ENCODE measurements at places on chromosomes 2 and 18.
A peak's percentile ranks its signal among the peaks of the same experiment; 100 is the strongest.

- no peak for DNase-seq
Observed at GRCh38 chr18:12246849-12247808, 7.0 kb upstream of the CIDEA start.

DNA sequence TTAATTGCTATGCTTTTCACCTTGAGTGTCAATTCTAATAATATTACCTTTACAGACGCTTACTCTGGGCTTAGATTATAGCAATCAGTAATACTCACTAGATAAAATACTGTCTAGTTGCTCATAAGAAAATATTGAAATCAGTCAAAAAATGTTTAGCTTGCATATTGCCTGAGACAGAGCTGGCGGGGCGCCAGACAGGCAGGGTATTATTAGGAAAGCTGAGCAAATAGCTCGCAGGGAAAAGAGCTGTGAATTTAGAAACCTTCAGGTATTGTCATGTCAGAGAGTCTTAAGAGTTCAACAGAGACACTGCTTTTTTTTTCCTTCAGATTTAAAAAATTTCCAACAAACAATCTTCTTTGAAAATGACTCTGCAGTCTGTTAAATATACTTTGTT lies 118.4 kb downstream of the MEIS1 start:
- no peak for DNase-seq

GRCh38 chr2:39380525-39381150 lies 56.4 kb downstream of the MAP4K3 start:
- no peak for DNase-seq

- DNase-seq, result no peak
Observed at GRCh38 chr18:43680096-43680495, 402.8 kb upstream of the SYT4 start.

- no peak for DNase-seq
Observed at GRCh38 chr2:150495993-150496627, 8.6 kb upstream of the RND3 start.

DNA sequence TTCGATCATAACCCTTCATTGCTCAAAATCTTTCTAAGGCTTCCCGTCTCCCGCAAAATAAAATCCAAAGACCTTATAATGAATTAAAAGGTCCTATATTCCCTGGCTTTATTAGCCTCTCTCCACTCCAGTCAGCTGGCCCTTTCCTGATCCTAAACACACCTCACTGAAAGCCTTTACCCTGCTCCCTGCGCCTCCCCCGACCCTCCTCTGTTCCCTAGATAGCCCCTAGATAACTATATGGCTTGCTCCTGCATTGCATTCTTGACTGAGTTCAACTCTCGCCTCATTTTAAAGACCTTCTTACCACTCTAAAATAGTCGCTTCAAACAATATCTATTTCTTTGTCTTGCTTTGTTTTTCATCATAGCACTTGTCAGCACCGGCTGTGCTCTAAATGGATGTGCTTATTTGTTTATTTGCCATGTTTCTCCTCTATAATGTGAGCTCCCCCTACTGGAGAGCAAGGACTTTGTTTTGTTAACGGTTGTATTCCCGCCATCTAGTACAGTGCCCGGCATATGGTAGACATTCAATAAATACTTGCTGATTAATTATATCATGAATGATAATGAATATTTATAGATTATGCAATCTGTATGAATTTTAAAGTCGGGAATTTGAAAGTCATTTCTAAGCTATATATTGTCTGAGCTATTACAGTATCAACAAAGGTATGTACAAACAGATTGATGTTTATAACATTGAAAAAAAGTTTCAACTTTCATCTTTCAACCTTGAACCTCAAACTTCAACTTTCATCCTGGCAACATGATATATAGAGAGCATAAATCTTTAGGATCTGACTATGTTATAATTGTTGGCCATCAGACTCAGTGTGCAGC lies 32.4 kb upstream of the VIT start:
- DNase-seq, result no peak

DNA sequence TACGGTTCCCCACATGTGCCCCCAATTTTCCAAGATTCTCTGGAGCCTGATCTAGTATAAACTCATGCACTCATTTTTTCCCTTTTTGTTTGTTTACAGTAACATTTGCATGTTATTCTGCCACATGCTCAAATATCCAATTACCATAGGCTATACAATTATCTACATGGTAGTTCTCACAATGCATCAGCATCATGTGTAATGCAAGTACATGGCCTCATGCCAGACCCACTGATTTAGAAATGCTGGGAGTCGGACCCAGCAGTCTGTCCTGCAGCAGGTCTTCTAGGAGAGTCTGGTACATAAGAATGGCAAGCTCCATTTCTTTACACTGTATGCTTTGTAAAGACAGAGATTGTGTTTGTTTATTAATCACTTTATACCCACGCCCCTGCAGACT lies 107.7 kb downstream of the CBLN2 start:
- DNase-seq, result no peak

- no peak for DNase-seq
Observed at GRCh38 chr2:218927422-218927821, 32.0 kb upstream of the CDK5R2 start.

GRCh38 chr2:231687133-231687852 lies 21.0 kb upstream of the PTMA start:
- peak; percentile 45 for DNase-seq

GRCh38 chr18:79658366-79658765 lies 21.2 kb upstream of the CTDP1 start:
- DNase-seq, result no peak

- DNase-seq, result no peak
Observed at GRCh38 chr18:59481436-59481835, 122.4 kb upstream of the LMAN1 start.

GRCh38 chr2:103135679-103136078 lies 373.8 kb downstream of the TMEM182 start:
- DNase-seq, result no peak

- DNase-seq, result no peak
Observed at GRCh38 chr2:25304826-25305596, 36.7 kb downstream of the DNMT3A start.

DNA sequence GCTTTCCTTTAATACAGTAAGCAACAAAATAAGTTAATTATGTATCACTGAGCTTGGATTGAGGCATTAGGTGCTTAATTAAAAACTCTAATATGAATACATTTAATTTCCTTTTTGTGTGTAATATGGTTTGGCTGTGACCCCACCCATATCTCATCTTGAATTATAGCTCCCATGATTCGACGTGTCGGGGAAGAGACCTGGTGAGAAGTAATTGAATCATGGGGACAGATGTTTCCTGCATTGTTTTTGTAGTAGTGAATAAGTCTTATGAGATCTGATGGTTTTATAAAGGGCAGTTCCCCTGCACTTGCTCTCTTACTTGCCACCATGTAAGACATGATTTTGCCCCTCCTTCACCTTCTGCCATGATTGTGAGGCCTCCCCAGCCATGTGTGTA lies 325.4 kb upstream of the CDH7 start:
- no peak for DNase-seq

DNA sequence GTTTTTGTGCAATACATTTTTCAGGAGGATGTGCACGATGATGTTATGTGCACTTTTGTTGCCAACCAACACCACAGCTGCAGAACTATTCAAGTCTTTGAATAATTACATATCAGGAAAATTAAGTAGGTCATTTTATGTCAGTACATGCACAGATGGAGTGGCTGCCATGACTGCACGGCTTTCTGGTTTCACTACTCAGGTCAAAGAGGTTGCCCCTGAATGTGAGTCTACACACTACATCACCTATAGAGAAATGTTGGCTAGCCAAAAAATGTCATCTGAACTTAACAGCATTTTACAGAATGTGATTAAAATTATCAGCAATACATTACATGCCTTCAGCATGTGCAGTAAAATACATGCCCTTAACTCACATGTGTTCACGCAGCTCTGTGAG lies 1637.3 kb upstream of the NXPH2 start:
- no peak for DNase-seq

- DNase-seq, result no peak
Observed at GRCh38 chr2:44480068-44480467, 118.3 kb downstream of the CAMKMT start.

GRCh38 chr2:16660114-16660513 lies 5.5 kb downstream of the CYRIA start:
- no peak for DNase-seq

GRCh38 chr2:85655961-85656417 lies 12.0 kb downstream of the SFTPB start:
- DNase-seq, result no peak

- no peak for DNase-seq
Observed at GRCh38 chr2:17313261-17313660, 205.0 kb downstream of the RAD51AP2 start.
